Right ventricle myocardium inferior (tissue), 1 donor: ENCODE measurements at places on chromosomes 7 and 10.

DNA sequence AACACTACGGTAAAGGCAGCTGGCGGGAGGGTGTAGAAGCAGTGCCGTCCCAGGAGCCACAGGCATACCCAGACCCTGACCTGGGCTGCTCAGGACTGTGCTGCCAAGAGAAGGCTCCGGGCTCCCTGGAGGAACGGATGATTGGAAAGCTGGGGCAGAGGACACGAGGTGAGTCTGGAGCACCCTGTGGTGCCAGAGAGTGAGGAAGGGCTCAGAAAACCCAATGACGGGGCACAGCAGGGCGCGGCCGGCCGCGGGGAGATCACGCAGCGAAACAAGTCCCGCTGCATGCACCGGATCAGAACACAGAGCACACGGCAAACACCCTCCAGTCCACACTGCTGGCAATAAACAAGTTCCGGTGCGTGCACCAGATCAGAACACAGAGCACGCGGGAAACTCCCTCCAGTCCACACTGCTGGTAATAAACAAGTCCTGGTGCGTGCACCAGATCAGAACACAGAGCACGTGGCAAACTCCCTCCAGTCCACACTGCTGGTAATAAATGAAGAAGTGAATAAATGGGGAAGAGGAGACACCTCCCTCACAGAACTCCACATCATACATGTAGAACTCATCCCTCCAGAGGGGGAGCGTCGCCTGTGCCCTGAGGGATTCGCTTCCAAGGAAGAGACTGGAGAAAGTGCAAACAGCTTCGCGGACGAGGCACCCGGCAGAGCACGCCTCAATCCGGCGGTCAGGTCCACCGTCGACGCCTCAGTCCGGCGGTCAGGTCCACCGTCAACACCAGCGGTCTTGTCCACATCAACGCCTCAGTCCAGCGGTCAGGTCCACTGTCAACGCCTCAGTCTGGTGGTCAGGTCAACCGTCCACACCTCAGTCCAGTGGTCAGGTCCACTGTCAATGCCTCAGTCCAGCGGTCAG lies 265.0 kb downstream of the MAD1L1 start:
- peak; percentile 41 for DNase-seq

- DNase-seq, result peak; percentile 79
Observed at GRCh38 chr7:35185908-35186731, 67.8 kb downstream of the TBX20 start.

GRCh38 chr7:114416129-114416990 lies 1.7 kb downstream of the FOXP2 start:
- DNase-seq, result no peak

- no peak for DNase-seq
Observed at GRCh38 chr7:37187179-37187578, 261.5 kb downstream of the ELMO1 start.

- no peak for DNase-seq
Observed at GRCh38 chr10:80068270-80068669, 10.2 kb upstream of the TMEM254 start.

GRCh38 chr10:125883211-125883610 lies 2.1 kb upstream of the DHX32 start:
- no peak for DNase-seq

GRCh38 chr7:101114492-101114891 lies 12.4 kb upstream of the SERPINE1 start:
- peak; percentile 49 for DNase-seq

- DNase-seq, result no peak
Observed at GRCh38 chr10:59177031-59177797, 771 bp downstream of the PHYHIPL start.

GRCh38 chr10:71985542-71986250 lies 21.5 kb downstream of the CHST3 start:
- DNase-seq, result peak; percentile 86

DNA sequence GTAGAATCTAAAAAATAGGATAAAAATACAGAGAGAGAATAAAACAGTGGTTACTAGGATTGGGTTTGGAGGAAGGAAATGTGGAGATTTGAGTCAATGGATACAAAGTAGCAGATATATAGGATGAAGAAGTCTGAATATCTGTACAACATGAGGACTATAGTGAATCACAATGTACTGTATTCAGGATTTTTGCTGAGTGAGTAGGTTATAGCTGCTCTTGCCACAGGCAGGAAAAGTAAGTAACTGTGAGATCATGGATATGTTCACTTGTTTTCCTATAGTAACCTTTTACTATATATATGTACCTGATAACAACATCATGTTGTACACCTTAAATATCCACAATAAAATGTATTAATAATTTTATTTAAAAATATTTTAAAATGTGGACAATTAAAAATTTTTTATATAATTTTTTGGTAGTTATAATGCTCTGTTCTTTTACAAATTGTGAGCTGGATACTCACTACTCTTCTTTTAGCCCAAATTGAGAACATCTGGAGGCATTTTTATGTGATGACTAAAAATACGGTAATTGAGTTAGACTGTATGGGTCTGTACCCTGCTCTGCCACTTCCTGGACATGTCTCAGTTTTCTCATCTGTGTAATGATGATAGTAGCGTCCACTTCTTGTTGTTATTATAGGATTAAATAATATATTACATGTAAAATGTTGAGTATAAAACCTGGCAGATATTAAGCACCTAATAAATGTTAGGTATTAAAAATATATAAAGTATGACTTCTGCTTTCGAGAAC lies 439.1 kb downstream of the AUTS2 start:
- DNase-seq, result no peak

DNA sequence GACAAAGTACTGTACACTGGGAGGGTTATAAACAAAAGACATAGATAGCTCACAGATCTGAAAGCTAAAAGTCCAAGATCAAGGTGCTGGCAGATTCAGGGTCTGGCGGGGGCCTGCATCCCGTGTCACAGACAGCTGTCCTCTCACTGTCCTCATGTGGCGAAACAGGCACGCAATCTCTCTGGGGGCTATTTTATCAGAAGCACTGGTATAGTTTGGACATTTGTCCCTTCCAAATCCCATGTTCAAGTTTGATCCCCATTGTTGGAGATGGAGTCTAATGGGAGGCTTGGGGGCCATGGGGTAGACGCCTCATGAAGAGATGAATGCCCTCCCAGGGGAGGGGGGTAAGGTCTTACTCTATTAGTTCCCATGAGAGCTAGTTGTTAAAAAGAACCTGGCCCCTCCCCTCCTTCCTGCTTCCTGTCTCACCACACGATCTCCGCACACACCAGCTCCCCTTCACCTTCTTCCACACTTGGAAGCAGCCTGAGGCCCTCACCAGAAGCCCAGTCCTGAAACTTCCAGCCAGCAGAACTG lies 72.5 kb upstream of the UCN3 start:
- no peak for DNase-seq

- DNase-seq, result no peak
Observed at GRCh38 chr10:14667280-14667679, 107.4 kb downstream of the FAM107B start.

DNA sequence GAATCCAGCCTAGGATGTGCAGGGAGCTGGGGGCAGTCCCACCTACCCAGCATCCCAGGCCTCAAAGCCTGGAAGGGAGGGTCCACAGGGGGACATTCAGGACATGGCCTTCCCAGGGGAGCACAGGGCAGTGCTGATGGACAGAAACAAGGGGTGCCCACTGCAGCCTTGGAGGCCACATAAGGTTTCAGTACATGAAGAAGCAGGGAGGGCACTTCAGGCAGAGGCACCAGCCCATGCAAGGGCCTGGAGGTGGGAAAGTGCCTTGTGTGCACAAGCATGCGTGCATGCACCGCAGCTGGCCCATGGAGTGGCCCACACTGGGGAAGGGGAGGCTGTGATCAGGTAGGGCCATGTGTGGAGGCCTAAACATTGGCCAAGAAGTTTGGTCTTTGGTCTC lies 9.1 kb downstream of the C10orf105 start:
- no peak for DNase-seq

DNA sequence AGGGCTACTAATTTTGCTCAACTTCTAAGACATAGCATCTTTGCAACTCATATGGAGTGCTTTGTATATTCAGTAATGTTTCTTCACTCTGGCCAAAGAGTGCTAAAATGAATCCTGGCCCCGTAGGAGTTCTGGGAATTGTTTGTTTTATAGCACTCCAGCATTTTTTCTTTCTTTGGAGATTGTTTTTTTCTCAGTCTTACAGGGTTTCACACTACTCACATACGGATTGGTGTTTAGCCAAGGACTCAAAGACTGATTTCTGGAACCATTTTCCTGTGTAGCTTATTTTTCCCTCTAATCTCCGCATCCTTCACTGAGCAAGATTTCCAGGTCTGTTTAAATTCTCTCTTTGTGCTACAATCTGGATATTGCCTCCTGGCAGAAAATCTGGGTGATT lies 6.4 kb downstream of the TAS2R41 start:
- DNase-seq, result no peak

- no peak for DNase-seq
Observed at GRCh38 chr10:78664929-78665553, 403.7 kb upstream of the ZMIZ1 start.

GRCh38 chr10:18214691-18215563 lies 74.7 kb downstream of the CACNB2 start:
- DNase-seq, result no peak

GRCh38 chr7:146423446-146423845 lies 306.8 kb downstream of the CNTNAP2 start:
- no peak for DNase-seq

- no peak for DNase-seq
Observed at GRCh38 chr10:15211464-15211979, 43.0 kb upstream of the NMT2 start.

GRCh38 chr7:52261057-52261456 lies 774.4 kb upstream of the POM121L12 start:
- no peak for DNase-seq

DNA sequence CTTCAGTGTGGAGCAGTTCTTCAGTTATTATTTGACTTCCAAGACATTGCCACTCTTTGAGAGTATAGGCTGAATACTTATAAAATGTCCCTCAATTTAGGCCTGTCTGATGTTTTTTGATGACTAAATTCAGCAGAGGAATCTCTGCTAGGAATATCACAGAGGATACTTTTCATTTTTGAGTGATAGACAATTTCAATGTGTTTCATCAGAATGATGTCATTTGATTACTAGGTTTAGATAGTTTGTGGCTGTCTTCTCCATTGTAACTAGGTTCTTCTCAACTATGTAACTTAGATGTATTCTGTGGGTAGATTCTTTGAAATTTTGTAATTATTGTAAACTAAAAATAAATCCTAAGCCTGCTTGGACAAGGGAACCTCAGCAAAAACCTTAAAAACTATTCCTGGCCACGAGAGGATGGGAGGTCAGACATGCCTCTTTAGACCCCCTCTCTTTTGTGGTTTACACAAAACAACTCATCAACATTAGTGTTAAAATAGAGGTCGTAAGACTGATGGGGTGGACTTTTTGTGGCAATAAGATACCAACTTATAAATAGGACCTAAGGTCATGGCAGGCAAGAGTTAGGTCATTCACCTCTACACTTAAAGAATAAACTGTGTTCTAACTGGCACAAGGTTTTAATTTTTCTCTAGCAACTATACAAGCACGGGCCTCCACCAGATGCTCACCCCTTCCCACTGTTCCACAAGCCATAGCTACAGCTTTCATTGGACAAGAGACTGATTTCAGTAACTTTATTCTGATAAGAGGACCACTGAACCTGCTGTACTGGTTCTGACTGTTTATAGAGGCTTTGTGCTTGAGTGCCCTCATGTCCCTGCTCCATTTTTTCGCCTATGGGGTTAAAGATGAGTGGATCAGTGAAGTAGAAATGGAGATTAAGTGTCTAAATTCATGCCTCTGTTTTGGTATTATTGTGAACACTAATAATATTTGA lies 33.7 kb downstream of the CYP2C8 start:
- no peak for DNase-seq

DNA sequence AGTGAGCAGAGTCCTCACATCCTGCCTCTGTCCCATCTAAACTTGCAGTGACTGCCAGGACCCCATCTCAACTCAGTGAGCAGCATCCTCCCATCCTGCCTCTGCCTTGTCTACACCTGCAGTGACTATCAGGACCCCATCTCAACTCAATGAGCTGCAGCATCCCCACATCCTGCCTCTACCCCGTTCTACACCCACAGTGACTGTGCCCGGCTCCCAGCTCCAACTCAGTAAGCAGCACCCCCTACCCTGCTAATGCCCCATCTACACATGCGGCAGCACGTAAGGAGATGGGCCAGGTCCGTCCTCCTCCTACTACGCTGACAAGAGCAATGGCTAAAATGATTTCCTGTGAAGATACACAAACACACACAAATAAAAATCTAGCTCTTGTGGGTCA lies 65.5 kb downstream of the TNS3 start:
- no peak for DNase-seq

GRCh38 chr7:156842317-156842716 lies 50.7 kb downstream of the LMBR1 start:
- no peak for DNase-seq

GRCh38 chr10:62130948-62131347 lies 137.7 kb downstream of the RTKN2 start:
- no peak for DNase-seq

- no peak for DNase-seq
Observed at GRCh38 chr7:156642306-156643045, 1.9 kb downstream of the RNF32 start.

- no peak for DNase-seq
Observed at GRCh38 chr10:32180390-32181280, 124.4 kb upstream of the KIF5B start.

- DNase-seq, result no peak
Observed at GRCh38 chr7:21338728-21339164, 89.1 kb upstream of the SP4 start.

DNA sequence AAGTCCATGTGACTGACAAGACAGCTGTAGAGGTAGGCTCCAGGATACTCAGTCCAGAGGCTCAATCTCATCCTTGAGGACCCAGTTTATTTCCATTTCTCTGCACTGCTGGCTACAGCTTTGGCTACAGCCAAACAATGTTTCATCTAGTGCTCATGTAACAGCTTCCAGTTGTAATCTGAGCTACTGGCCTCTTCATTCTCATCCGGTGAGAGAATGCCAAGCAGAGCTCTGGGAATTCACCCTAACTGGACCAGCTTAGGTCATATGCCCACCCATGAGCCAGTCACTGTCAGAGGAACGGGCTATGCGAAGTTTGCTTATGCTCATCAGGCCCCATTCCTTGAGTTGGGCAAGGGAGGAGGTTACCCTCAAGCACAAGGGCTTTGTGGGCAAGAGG lies 192.9 kb downstream of the EVX1 start:
- DNase-seq, result no peak

DNA sequence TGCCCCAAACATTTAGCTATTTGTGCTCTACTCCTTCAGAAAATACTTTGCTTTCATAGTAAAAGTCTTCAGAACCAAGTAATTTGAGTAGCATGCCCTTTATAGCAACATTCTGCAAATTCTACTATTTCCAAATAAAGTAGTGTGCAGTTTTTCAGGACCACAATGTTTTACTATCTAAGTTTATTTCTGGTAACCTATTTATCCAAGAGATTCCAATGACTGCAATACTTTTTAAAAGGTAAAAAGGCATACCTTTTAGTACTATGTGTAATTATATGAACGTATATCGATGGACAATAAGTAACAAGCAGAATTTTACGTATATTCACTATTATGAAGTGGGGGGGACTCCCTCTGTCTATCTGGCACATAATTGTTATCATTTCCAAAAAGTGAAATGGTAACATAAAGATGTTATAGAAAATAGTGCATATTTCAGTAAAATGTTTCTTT lies 6.9 kb upstream of the CAV2 start:
- DNase-seq, result no peak

- DNase-seq, result no peak
Observed at GRCh38 chr7:109986701-109987100, 1104.2 kb upstream of the LRRN3 start.
